GM23248 (cell line): ENCODE measurements at places on chromosomes 6 and 20.

GRCh38 chr6:23323897-23324296, 754.5 kb downstream of the HDGFL1 start:
- DNase-seq: no peak

DNA sequence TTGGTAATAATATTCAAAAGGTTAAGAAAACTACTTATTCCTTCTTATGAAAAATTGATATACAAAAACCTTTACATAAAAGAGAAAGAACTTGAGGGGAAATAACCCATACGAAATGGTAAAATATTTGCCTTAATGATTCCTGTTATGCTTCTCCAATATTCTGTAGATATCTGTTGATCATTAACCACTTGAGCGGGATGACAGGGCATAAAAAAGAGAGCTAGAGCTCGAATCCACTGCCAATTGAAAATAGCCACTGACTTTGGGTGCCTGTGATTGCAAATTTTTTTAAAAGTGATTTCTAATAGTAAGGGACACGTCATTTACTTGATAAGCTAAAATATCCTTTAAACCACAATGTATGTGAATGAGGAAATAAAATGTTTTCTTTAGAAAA, 188.1 kb downstream of the MOXD1 start:
- no peak for DNase-seq

- no peak for DNase-seq
Measured at GRCh38 chr20:24523661-24524060, 54.2 kb downstream of the SYNDIG1 start.

- no peak for DNase-seq
Measured at GRCh38 chr6:70289299-70289698, 13.6 kb downstream of the COL9A1 start.

DNA sequence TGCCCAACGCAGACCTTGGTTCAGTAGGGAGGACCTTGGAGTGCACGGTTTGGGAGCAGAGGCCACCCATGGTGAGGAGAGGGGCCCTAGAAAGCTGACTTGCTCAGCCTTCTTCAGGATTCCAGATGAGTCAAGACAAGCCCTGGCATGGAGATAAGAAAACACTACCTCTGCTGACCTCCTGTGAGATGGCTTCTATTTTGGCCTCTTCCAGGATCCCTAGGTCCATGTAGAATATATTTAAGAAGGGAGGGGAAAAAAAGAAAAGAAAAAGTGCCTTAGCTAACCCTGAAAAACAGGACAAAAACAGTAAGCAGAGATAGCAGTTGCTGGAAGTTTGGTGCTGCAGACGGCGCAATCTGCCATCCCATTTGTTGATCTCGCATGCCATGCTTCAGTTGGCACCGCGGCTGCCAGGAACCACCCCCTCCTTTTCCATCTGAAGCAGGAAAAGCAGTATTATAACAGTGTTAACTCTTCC, 100.0 kb downstream of the ARMC2 start:
- peak; percentile 10 for DNase-seq

DNA sequence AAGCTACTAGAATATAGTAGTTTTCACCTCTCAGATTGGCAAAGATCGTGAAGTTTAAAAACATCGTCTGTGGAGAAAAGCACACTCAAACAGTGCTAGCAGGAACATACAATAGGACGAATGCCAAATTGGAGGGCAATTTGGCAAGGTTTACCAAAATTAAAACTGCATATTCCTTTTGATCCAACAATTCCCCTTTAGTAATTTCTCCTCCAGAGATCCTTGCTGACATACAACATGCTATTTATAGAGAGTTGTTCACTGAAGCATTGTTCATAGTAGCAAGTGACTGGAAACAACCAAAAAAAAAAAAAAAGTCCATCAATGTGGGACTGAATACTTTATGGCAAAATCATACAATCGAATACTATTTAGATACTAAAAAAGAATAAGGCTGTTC, 202.2 kb downstream of the ATXN1 start:
- peak; percentile 14 for DNase-seq

DNA sequence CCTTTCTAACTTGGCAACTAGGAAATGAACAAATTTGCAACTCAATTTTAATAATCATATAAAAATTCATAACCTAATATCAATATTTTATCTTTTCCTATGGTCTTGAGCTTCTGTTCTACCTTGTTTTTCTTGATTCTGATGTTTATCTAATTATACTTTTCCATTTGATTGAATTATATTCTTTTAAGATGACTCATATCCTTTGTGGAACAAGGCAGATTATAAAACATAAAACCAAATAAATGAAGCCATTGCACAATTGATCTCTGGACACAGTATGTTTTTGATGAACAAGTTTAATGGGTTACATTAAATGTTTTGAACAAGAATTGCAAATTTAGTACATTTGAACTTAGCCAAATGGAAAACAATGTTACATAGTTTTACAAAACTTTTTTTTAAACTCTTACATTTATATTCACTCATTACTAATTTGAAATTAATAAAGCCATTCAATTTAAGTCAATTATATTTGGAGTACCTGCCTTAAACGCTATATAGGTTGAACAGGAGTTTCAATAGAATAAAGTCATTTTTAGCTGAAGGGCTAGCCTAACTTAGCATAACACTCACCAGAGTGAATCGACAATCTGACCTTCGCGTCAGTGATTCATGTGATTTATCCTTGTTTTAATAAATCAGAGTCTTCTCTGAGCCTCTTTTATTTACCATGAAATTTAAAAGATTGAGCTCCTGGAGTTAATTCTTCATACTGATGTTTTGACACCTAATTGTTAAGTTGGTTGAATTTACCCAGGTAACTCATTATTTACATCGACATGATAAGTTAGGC, 3.8 kb downstream of the NCOA7 start:
- peak; percentile 42 for DNase-seq

DNA sequence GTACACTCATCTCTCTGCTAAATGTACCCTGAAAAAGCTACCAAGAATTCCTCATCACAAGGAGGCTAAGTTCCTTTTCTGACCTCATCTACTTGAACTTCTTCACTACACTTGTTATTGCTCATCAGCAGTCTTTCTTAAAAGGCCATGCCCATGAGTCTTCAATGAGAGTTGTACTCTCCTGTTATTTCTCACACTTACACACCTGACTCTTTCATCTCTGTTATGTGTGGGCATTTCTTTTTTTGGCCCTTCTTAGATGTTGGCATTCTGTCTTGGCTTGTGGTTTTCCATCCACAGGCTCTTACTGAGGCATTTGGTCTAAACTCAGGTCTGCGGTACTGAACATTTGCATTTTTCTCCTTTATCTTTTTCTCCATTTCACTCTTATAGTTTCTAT, 10.7 kb upstream of the SLC17A1 start:
- no peak for DNase-seq

GRCh38 chr20:53657732-53658131, 64.1 kb upstream of the ZNF217 start:
- no peak for DNase-seq

DNA sequence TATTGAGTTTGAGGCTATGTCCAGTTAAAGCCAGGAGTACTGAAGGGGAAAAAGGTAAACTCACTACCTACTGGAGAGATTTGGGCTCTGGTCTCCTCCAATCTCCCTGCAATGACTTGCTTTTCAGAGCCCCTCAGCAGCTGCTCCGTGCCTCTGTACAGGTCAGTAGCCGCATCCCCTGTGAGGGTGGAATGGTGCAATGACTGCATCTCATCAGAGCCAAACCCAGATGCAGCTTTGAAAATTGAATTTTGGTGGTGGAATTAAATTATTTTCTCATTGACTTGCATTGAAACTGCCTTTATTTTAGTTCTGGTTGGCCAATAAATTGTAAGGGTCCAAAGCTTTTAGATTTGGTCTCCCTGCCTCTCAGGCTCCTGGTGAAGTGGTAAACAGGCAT, 166.7 kb downstream of the DLL1 start:
- no peak for DNase-seq

DNA sequence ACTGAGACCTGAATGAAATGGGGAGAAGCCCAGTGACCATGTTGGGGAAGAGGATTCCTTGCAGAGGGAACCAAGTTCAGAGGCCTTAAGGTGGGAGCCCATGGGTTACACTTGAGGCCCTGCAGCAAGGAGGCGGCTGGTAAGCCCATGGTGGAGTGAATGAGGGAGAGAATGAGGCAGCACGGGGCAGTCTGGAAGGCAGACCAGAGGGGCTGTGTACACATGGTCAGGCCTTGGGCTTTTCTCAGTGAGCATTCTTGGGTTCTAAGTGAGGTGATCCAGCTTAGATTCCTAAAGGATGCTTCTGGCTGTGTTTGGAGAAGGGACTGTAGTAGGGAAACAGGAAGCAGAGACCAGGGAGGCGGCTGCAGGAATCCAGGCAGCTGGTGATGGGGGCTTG, 19.0 kb downstream of the RNF114 start:
- no peak for DNase-seq

GRCh38 chr6:155069543-155069942, 74.4 kb downstream of the TIAM2 start:
- no peak for DNase-seq

DNA sequence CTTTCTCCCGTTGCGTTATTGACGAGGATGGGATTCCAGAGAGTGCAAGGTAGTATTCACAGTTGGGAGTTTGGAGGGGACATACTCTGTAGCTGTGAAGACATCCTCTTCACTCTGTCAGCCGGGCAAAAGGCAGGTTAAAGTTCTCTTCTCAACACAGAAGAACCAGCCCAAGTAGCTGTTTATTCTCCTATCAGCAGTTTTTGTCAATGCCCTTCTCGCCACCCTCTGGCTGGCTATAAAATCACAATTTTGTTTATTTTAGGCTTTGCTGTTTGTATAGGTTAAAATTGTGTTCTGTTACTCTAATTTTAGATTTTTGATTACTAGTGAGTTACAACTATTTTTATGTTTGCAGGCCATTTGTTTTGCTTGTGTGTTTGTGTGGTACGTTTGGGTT, 37.9 kb upstream of the MAS1 start:
- DNase-seq: peak; percentile 43

DNA sequence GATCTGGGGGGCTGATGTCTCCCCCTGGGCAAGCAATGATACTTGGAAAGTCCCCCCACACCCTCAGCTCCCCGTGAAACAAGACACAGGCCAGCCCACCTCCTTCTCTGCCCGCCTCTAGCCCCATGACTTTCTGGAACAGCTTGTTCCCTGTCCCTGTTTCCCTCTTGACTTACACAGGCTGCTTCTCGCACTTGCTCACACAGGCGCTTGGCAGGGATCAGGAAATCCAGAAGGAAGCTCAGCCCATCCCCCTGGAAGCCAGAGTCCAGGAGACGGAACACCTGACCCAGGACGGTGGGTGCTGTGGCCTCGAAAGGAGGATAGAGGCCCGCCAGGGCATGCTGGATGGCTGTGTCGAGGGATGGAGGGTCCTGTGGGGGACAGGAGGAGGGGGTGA, 14.8 kb downstream of the KIAA1755 start:
- no peak for DNase-seq

- DNase-seq: peak; percentile 84
Measured at GRCh38 chr20:9409981-9410380, 104.4 kb upstream of the LAMP5 start.

DNA sequence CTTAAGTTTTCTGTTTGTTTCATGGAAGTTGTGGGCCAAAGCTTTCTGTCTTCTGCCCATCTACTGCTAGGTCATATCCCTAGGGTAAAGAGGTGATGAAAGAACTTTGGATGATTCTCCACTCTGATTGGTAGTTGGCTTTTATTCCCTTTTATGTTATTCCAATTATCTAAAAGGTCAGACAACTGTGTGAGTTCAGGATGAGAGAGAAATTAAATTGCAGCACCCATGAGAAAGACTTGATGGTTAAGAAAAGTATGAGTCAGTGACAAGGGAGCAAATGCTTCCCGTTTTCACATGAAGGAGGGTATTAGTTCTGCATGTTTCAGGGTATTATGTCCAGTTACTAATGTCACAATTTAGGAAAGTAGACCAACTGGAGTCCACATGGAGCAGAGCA, 136.3 kb downstream of the CD109 start:
- DNase-seq: peak; percentile 27

GRCh38 chr20:19004975-19005374, 191.4 kb downstream of the SCP2D1 start:
- DNase-seq: no peak

DNA sequence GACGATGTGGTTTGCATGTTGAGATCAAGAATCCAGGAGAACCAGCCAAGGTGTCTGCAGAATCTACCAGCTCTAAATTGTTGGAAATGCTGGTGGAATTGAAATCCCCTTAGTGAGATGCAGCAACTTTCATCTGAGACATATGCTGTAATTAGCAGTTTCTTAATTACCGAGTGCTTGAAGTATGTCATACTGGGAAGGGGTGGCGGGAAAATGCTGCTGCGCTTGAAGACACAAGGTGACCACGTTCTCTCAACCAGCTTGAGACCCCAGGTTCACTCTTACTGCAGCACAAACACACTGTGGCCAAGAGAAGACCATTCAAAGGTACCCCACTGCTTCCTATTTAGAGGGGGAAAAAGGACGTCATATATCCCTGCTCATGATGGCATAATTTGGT, 59.0 kb downstream of the PFDN4 start:
- no peak for DNase-seq

GRCh38 chr6:110067837-110068591, 89.9 kb downstream of the GPR6 start:
- DNase-seq: no peak

- DNase-seq: no peak
Measured at GRCh38 chr6:142534076-142534475, 232.3 kb downstream of the ADGRG6 start.

DNA sequence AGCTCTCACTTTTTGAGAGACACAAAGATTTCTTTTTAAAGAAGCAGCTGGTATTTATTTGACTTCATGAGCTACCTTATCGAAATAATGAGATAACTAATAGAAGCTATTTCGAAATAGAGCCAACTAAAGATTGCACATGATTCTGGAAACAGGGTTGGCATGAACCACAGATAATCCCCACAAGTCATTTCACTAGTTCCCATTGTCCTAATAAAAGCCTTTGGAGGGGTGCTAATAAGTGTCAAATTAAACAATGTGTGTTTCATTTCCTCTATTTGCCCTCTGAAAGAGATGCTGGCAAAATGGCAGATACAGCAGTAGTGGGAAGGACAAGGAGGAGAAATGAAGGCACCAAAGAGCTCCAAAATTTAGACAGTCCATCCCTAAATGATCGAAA, 78.6 kb upstream of the RIPOR2 start:
- peak; percentile 34 for DNase-seq

DNA sequence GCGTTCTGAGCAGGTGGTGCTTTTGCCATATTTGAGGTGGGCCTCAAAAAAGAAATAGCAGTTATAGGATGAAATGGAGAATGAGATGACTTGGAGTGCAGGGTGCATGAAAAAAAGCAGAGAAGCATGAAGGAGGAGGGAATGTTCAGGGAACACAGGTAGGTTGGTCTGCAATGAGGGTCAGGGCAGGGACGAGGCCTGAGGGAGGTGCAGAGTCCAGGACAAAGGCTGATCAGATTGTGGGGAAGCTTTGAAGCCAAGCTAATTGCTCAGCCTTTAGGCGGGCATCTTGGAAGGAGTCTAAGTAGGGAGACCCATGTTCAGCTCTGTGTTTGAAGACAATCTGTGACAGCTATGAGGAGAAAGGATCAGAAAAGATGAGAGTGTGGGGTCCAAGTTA, 12.0 kb downstream of the TRAM2 start:
- no peak for DNase-seq
